ENCODE measurements at places on chromosomes 2 and 18. TPM values are rescaled to one million over a fixed set of nuclear protein-coding genes. Genes with fewer than 3 reads are reported as not detected.

DNA sequence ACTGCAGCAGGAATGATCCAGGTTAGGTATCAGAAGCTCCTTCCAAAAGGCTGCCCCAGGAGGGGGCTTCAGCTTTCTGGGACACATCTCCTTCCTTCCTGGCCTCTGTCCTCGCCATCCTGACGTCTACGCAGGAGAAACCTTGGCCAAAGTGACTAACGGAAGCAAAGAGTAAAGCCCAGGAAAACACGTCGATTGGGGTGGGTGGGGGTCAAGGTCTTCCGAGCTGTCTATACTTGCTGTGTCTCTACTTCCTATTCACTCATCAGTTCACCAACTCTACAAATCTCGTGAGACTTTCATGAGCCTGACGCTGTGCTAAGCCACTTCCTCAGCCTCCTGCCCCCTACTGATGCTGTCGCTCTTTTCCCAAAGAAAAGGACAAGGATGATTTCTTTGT is 212.6 kb downstream of the TNS1 start:
- H3K4me1 ChIP-seq = no peaks in the 10 kb centered on the region
- H3K27me3 ChIP-seq = no peaks in the 10 kb centered on the region
- DNase-seq = no peak

The BCL2 gene
- total RNA-seq = 1.3 TPM

The TWIST2 gene
- 0.33 TPM for total RNA-seq

The LONRF2 gene
- total RNA-seq = 2.7 TPM

DNA sequence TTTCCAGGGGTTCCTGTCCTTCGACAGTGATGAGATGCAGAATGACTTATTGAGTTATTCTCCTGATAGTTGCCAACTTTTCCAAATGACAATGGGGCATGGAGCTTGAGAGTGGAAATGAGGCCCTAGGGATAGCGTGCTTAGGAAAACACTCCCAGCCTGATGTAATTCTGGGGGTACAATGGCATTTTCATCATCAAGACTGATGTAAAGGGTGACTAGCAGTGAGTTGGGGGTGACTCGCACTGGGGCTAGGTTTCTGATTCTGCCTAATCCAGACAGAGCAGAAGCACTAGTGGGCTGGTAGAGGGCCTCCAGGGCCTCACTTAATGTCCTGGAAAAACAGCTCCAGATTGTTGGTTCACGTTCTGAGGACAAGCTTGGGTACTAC is 34.0 kb upstream of the IL37 start:
- no peak overlapping the region for H3K27ac ChIP-seq
- no peak overlapping the region for H3K4me3 ChIP-seq
- H3K36me3 ChIP-seq = no peaks in the 10 kb centered on the region
- no peaks in the 10 kb centered on the region for H3K4me1 ChIP-seq
- no peak for DNase-seq

The GALM gene
- 10.0 TPM for total RNA-seq

- H3K4me1 ChIP-seq = peaks cover 24% of the 10 kb centered on the region
- no peak overlapping the region for H3K4me3 ChIP-seq
- DNase-seq = no peak
- H3K27ac ChIP-seq = no peak overlapping the region
- H3K27me3 ChIP-seq = no peaks in the 10 kb centered on the region
Measured at GRCh38 chr18:46412916-46413315, 244.1 kb downstream of the LOXHD1 start.

DNA sequence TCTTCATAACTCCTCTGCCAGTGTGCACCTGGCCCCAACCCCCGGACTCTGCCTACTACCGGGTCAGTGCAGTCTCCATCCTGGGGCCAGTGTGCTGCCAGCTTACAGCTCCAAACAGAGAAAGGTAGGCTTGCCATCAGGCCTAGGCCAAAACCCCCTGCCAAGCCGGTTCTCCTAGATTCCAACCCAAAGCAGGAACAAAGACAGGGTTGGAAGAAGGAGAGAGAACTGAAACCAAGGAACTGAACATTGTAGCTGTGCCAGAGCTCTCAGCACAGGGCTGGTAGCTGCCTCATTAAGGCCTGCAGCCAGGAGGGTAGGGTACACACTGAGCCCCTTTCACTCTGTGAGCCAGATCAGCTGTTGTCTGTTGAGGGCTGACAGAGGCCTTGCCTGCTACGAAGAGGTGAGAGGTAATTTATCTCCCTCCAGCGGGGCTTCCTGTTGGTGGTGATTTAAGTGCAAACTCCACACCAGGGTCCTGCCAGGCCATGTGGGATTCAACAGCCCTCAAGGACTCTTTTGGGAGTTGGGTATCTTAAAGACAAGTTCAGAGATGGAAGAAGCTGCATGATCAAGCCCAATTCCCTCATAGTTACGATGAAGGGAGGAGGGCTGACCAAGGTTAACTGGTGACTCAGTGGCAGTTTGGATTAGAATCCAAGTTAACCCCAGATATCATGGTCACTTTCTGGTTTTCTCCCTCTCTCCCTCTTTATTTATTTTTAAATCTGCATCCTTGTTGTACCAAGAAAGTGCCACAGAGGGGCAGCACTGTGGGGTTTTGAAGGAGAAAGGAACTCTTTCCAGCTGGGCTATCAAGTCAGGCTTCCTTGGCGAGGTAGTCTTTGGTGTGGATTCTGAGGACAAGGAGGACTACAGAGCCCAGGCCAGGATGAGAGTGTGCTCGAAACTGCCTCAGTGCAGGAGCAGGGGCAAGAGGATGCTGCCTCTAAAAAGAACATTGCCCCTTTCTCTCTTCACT is 48.1 kb downstream of the CYRIA start:
- H3K36me3 ChIP-seq = no peaks in the 10 kb centered on the region
- H3K4me1 ChIP-seq = no peaks in the 10 kb centered on the region
- H3K27ac ChIP-seq = no peak overlapping the region
- H3K27me3 ChIP-seq = no peaks in the 10 kb centered on the region
- DNase-seq = peak; percentile 52

The LHCGR gene
- 0.44 TPM for total RNA-seq

DNA sequence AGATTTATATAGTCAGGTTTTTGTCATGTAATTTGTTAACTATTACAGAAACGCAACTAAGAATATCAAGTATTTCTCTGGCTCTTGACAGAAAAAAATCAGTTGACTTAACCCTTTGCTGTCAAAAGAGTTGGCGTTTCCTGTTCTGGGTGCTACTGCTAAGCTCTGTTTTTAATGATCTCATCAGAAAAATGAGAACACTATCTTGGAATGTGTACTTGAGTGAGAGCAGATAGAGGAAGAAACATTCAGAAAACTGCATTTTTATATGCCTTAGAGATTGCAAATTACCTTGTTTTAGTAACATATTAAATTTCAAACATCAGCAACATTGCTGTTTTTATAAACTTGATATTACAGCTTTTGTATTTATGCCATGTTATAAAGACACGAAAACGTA is 297.9 kb downstream of the RDH14 start:
- no peak for DNase-seq
- no peaks in the 10 kb centered on the region for H3K4me1 ChIP-seq
- H3K4me3 ChIP-seq = no peak overlapping the region
- no peaks in the 10 kb centered on the region for H3K27me3 ChIP-seq

The ANKRD53 gene
- total RNA-seq = 0.28 TPM

GRCh38 chr2:79993144-79993543 is 311.4 kb downstream of the LRRTM1 start:
- H3K27ac ChIP-seq = no peak overlapping the region
- H3K36me3 ChIP-seq = no peaks in the 10 kb centered on the region
- H3K4me3 ChIP-seq = no peak overlapping the region
- H3K27me3 ChIP-seq = no peaks in the 10 kb centered on the region
- no peaks in the 10 kb centered on the region for H3K4me1 ChIP-seq

DNA sequence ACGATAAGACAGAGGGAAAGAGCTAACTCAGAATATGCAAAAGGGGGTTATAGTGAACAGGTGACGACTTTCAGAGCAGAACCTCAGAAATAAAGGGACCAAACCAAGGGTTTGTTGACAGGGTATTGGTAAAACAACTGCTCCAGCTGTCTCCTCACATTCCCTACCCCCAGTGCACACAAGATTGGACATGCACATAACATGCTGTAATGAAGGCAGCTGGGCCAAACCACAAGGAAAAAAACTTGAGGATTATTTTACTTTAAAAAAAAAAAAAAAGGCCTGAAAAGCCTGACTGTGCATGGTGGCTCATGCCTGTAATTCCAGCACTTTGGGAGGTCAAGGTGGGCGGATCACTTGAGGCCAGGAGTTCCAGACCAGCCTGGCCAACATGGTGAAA is 3.5 kb downstream of the RBM43 start:
- no peak overlapping the region for H3K4me3 ChIP-seq
- no peaks in the 10 kb centered on the region for H3K4me1 ChIP-seq
- no peaks in the 10 kb centered on the region for H3K27me3 ChIP-seq
- no peak overlapping the region for H3K27ac ChIP-seq
- peaks cover 3% of the 10 kb centered on the region for H3K36me3 ChIP-seq
- no peak for DNase-seq

The FOXD4L1 gene
- not detected for total RNA-seq

GRCh38 chr18:48140731-48141130 is 210.3 kb upstream of the SMAD2 start:
- H3K36me3 ChIP-seq = no peaks in the 10 kb centered on the region
- H3K4me3 ChIP-seq = no peak overlapping the region
- H3K4me1 ChIP-seq = peaks cover 9% of the 10 kb centered on the region
- H3K27ac ChIP-seq = no peak overlapping the region
- peaks cover 15% of the 10 kb centered on the region for H3K27me3 ChIP-seq

DNA sequence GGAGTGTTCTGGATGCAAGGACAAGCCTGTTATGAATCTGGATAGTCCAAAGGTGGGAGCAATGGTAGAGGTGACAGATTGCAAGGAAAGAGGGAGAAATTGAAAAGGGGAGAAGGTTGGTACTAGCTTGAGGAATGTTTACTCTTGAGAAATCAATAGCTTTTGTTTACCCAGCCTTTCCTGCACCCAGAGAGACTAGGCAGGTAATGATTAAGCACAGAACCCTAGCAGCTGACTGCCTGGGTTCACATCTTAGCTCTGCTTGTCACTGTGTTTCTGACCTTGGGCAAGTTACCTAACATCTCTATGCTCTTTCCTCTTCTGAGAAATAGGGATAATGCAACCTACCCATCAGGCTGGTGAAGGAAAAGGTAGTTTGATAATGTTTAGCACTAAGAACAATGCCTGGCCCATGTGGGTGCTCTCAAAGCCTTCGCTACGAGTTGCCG is 178.6 kb downstream of the MGAT5 start:
- no peak overlapping the region for H3K4me3 ChIP-seq
- no peak overlapping the region for H3K27ac ChIP-seq
- no peak for DNase-seq
- H3K4me1 ChIP-seq = peaks cover 2% of the 10 kb centered on the region
- peaks cover 13% of the 10 kb centered on the region for H3K27me3 ChIP-seq

GRCh38 chr2:219460424-219460926 is 25.8 kb downstream of the SPEG start:
- H3K36me3 ChIP-seq = peaks cover 13% of the 10 kb centered on the region
- H3K4me1 ChIP-seq = no peaks in the 10 kb centered on the region
- no peak overlapping the region for H3K27ac ChIP-seq
- peak; percentile 85 for DNase-seq
- no peaks in the 10 kb centered on the region for H3K27me3 ChIP-seq

GRCh38 chr2:220440731-220441130 is 813.3 kb downstream of the SLC4A3 start:
- no peaks in the 10 kb centered on the region for H3K36me3 ChIP-seq
- H3K27me3 ChIP-seq = no peaks in the 10 kb centered on the region
- H3K27ac ChIP-seq = no peak overlapping the region
- no peak for DNase-seq
- no peak overlapping the region for H3K4me3 ChIP-seq

The KCNG2 gene
- 0.15 TPM for total RNA-seq

The FN1 gene
- 56.0 TPM for total RNA-seq

DNA sequence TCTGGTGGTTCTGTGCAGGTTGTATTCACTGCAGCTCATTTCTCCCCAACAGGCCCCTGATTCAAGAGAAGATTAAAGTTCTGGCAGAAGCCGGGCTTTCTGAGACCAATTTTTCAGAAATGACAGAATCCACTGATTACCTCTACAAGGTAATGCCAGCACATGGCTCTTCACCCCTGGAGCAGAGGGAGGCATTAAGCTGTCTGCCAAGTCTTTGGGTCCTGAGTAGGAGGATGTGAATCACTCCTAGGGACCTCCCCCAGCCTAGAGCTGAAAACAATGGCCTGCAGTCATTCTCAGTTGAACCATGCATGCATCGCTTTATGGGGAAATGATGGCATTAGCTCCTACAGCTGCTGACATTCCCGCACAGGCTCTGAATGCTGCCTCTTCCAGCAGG is 20.5 kb upstream of the RPL37A start:
- H3K4me1 ChIP-seq = 0 out of 2 replicates have a peak, but pooled peaks cover 4% of the 10 kb centered on the region
- no peaks in the 10 kb centered on the region for H3K27me3 ChIP-seq
- no peak for DNase-seq
- peaks cover 25% of the 10 kb centered on the region for H3K36me3 ChIP-seq

GRCh38 chr18:29171892-29172755 is 995.2 kb upstream of the CDH2 start:
- no peak overlapping the region for H3K27ac ChIP-seq
- DNase-seq = no peak
- H3K36me3 ChIP-seq = peaks cover 6% of the 10 kb centered on the region
- no peaks in the 10 kb centered on the region for H3K27me3 ChIP-seq

GRCh38 chr18:55236150-55236931 is 277.1 kb upstream of the CCDC68 start:
- H3K27me3 ChIP-seq = no peaks in the 10 kb centered on the region
- H3K27ac ChIP-seq = no peak overlapping the region
- no peak for DNase-seq
- no peaks in the 10 kb centered on the region for H3K4me1 ChIP-seq
- peaks cover 36% of the 10 kb centered on the region for H3K36me3 ChIP-seq

The SLC9A2 gene
- 0.04 TPM for total RNA-seq

The PLGLB2 gene
- total RNA-seq = 0.68 TPM

DNA sequence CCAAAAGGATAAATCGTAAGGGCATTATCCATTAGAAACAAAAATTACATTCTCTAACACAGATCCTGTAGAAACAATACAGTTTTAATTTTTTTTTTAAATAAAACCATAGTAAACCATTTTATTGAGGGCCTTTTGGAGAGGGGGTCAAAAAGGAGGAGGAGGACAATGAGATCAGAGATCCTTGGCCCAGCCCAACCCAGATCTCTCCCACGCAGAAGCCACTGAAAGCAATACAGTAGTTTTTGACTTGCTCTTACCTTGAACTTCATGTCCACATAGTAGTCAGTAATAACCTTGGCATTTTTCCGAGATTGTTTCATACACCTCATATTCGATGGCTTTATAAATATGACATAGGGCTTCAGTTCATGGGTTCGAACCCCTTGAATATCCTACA is 4.1 kb upstream of the TMEM237 start:
- no peaks in the 10 kb centered on the region for H3K4me1 ChIP-seq
- no peak overlapping the region for H3K27ac ChIP-seq
- H3K27me3 ChIP-seq = no peaks in the 10 kb centered on the region
- no peak overlapping the region for H3K4me3 ChIP-seq
- H3K36me3 ChIP-seq = no peaks in the 10 kb centered on the region

DNA sequence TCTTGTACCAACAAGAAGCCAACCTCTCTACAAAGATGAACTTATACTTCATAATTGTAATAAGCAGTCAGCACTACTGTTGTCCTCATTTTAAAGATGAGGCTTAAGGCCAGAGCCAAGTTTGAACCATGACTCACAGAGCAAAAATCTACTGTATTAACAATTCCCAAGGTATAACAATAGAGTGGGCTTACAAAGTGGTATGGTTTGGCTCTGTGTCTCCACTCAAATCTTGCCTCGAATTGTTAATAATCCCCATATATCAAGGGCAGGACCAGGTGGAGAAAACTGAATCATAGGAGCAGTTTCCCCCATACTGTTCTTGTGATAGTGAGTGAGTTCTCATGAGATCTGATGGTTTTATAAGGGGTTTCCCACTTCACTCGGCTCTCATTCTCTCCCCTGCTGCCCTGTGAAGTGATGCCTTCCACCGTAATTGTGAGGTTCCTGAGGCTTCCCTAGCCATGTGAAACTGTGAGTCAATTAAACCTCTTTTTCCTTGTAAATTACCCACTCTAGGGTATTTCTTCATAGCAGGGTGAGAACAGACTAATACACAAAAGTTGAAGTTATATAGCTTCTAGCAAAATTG is 19.5 kb downstream of the MRPL44 start:
- H3K4me1 ChIP-seq = no peaks in the 10 kb centered on the region
- H3K27me3 ChIP-seq = no peaks in the 10 kb centered on the region
- no peak overlapping the region for H3K27ac ChIP-seq
- no peak for DNase-seq
